ENCODE measurements at places on chromosomes 16 and 17. TPM values are rescaled to one million over a fixed set of nuclear protein-coding genes. Genes with fewer than 3 reads are reported as not detected.

HOXB7 gene
- 18.7 TPM for total RNA-seq

P2RX1 gene
- total RNA-seq = 0.55 TPM

DNA sequence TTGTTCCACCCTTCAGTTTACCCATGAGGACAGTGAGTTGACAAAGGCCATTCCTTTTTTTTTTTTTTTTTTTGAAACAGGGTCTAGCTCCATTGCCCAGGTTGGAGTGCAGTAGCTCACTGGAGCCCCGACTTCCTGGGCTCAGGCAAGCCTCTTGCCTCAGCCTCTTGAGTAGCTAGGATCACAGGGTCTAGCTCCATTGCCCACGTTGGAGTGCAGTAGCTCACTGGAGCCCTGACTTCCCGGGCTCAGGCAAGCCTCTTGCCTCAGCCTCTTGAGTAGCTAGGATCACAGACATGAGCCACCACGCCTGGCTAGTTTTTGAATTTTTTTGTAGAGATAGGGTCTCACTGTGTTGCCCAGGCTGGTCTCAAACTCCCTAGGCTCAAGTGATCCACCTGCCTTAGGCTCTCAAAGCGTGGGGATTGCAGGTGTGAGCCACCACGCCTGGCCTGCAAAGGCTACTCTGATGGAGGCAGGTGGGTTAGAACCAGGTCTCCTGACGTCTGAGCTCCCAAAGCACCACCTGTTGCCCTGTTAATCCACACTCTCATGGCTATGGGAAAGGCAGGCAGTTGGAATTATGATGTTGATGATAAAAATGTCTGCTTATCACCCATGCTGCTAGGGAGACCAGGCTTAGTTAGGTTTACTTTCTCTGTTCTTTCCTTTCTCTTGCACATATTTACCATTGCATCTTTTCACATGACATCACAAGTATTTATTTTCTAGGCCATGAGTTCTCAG lies 65.2 kb downstream of the KSR1 start:
- no peak for DNase-seq

HSD11B2 gene
- 3.0 TPM for total RNA-seq

DNA sequence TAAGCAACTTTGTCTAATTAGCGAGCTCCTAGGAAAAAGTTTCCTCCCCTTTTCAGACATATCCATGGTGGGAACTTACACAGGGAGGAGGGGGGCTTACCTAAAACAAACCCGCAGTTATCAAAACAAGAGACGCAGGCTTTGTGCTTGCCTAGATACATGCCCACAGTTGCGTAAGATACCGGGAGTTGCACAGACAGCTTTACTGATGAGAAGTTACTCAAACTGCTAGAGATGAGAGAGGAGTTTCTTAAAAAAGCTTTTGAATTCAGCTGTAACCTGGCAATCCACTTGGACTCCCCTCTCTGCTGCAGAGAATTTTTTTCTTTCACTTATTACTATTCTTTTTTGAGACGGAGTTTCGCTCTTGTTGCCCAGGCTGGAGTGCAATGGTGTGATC lies 6.8 kb upstream of the ZP2 start:
- no peak for DNase-seq

DNA sequence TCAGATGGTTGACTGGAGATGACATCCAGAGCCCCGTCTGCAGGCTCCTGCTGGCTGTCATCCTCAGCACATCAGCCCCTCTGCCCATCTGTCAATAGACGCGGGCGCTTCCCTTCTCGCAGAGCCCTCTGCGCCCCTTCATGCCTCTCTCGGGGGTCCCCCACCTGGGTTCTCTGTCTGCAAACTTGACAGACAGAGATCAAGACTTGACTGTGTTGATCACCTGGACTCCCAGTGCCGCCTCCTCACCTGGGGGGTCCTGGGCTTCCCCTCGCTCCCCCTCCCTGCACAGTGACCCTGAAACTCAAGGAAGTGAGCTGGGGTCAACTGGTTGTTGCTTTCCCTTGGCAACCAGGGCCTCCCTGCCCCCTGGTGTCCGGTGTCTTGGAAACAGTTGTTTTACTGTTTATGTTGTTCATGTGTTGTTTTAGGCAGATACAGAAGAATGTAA lies 31.9 kb downstream of the RNF213 start:
- no peak for DNase-seq

COX11 gene
- 81.0 TPM for total RNA-seq

GRCh38 chr16:87324411-87325275 lies 7.5 kb upstream of the C16orf95 start:
- DNase-seq = no peak

PRKCB gene
- total RNA-seq = 50.7 TPM

DNA sequence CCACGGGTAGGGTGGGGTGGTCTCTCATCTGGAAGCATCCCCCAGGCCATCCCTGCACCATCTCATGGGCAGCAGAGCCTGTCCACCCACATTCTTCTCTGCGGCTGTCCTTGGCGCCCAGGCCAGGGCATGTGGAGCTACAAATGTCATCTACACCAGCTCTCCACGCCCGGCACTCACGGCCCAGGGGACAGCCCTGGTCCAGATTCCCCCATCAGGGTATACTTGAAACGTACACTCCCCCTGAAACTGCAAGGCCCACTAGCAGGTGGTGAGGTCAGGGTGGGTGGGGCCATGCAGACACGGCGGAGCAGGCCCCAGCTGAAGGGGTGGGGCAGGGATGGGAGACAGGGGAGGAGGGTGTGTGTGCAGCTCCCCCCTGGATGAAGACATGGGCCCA lies 3.2 kb upstream of the SOX8 start:
- DNase-seq = no peak

CLEC18B gene
- total RNA-seq = 1.3 TPM

KCNJ16 gene
- 82.7 TPM for total RNA-seq

HEATR9 gene
- not detected for total RNA-seq

GRCh38 chr17:65055708-65056638 lies 567 bp downstream of the GNA13 start:
- no peak for DNase-seq

DNA sequence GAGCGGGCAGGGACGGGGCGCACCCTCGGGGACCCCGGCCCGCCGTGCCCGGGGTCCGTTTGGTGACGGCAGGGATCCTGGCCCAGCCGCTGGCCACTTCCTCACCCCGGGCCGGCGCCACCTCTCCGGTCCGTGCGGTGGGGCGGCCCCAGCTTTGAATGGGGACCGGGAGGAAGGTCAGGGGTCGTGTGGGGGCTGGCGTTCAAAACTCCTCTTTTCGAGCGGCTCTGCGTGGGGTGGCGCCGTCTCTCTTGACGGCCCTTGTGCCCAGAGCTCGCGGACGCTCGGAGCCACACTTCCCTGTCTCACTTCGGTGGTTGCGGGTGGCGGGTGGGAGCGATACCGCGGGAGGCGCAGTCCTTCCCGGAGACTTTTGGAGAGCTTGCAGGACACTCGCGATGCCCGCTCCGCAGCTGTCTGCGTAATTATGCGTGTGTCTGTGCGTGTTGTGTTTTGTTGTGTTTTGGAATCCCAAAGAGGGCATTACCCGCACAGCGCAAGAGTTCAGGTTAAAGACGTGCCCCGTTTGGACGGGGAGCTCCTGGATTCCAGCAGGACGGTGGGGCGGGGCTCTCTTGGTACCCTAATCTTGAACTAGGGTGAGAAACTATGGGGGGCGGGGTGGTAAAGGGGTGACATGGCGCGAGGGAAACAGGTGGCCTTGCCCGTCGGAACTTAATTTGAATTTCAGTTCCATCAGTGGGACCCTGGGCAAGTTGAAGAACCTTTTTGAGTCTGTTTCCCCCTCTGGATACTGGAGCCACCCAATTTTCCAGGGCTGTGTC lies 637 bp downstream of the PLCG2 start:
- no peak for DNase-seq

ENPP7 gene
- not detected for total RNA-seq

DNA sequence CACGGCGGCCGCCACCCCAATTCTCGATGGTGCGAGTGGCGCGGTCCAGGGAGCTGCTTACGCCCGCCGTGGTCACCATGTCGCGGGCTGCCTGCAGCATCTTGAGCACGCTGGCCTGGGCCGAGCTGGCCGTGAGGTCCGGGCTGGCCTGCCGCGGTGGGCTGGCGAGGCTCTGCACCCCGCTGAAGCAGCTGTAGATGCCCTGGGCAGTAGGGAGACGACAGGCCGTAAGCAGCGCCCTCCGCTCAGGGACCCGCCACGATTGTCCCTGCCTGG lies 16.4 kb downstream of the GRIN2C start:
- no peak for DNase-seq

GRCh38 chr17:27496005-27496404 lies 39.8 kb downstream of the KSR1 start:
- no peak for DNase-seq

GRCh38 chr17:48054238-48055185 lies 6.4 kb downstream of the NFE2L1 start:
- DNase-seq = peak; percentile 98

EME2 gene
- 6.5 TPM for total RNA-seq

DNA sequence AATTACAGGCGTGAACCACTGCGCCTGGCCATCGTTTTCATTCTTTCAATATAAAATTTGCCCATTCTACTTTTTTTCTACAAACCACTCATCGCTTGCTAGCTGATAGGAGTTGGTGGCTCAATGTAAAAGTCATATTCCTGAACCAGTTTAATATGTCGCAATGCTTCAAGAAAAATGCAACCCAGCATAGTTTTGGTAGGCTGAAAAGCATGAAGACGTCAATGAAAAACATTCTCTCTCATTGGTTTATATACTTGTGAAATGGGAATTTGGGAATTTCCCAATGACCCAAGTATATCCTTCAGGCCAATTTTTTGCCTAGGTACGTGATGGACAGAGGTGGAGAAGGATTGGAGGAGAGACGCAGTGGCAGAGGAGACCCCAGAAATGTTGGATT lies 26.9 kb downstream of the USP43 start:
- DNase-seq = no peak

DNA sequence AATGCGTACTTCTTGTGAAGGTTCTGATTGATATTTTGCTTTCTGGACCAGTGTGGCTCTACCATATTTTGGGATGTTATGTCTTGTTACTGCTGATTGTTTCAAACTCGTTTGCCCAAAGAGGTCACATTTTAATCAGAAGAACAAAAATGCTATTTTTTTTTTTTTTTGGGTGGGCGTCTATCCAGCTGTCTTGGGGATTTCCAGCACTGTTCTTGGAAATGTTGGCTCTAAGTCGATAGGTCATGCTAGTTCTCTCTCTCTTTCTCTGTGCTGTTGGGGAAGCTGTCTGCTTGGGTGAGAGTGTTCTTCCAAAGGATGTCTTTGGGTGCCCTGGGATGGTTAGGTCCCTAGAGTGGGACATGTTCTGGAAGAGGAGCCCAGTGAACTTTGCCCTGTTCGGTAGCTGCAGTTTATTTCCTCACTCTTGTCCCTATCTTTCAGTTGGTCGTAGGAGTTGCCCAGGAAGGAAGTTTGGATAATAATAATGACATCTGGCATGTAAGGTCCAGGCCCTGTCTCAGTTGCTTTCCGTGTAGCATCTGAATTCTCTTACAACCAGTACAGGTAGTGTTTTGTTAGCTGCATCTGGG lies 2.9 kb downstream of the IRF8 start:
- DNase-seq = no peak

CLEC10A gene
- total RNA-seq = 0.77 TPM

GRCh38 chr17:31724026-31724425 lies 135.0 kb downstream of the COPRS start:
- no peak for DNase-seq

LDHD gene
- 5.7 TPM for total RNA-seq

- no peak for DNase-seq
These were observed 69.6 kb downstream of the PLXDC1 start for GRCh38 chr17:39081851-39082250.

- DNase-seq = no peak
These were observed 2.8 kb downstream of the RNF40 start for GRCh38 chr16:30764816-30765465.

- DNase-seq = no peak
These were observed 16.1 kb upstream of the UBTF start for GRCh38 chr17:44235583-44235936.

DNA sequence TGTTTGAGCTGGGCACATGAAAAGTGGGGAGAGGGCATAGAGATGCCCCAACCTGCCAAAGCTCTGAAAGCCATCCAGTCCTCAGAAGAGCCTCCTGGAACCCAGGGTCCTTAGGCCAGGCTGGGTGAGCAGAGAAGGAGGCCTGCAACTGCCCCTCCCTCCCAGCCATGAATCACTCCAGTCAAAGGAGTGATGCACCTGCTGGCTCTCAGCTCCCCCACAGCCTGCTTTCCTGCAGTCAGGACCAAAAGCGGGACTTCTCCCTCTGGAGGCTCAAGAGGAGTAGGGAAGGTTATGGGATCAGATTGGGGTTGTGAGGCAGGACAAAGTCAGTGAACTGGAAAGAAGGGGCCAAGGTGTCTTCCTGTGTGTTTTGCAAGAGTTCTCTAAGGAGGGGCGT lies 145.6 kb downstream of the TMEM132E start:
- no peak for DNase-seq

NHLRC4 gene
- total RNA-seq = 3.5 TPM

GRCh38 chr17:42321555-42321954 lies 33.3 kb downstream of the STAT5A start:
- DNase-seq = no peak

GRCh38 chr16:19389246-19389645 lies 28.4 kb upstream of the TMC5 start:
- no peak for DNase-seq

DNA sequence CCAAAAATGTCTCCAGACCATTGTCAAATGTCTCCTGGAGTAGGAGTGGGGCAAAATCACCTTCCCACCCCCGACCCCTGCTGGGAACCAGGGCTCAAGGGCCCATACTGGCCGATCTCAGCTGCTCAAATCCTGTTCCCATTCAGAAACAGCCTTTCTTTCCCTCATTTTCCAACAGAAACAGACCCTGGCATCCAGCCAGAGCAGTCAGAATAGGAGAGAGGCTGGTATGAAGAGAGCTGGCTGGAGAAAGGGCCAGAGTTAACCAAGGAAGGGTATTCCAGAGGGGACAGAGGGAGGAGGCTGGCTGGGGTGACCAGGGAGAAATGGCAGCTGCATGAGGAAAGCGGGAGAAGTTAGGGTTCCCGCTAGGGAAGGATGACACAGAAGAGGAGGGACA lies 199.1 kb downstream of the XYLT1 start:
- peak; percentile 92 for DNase-seq

- no peak for DNase-seq
These were observed 132.8 kb downstream of the RBFOX3 start for GRCh38 chr17:79478051-79478461.

- no peak for DNase-seq
These were observed 99.6 kb downstream of the SKAP1 start for GRCh38 chr17:48330421-48330820.

HOXB6 gene
- total RNA-seq = 20.2 TPM

DNA sequence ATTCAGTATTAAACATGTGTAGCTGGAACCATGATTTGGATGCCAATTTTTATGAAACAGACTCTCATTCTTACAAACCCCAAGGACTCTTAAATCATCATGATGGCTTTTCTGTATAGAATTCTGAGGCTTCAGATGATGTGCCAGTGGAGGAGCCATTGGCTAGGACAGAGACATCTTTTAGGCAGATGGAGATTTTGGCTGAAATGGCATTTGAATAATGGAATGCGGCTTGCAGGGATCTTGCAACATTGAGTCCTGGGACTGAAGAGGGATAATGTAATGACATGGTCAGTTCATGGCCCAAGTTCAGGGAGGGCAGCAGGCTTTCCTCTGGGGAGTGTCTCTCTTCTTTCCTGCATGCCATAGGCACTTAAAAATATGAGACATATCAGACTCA lies 172.4 kb downstream of the ABCA8 start:
- DNase-seq = no peak

SLC43A2 gene
- 19.6 TPM for total RNA-seq

ANKS3 gene
- 29.0 TPM for total RNA-seq

Measured in spinal cord (tissue), 10 donors.